Stimulated activated CD8-positive, alpha-beta memory T cell treated with anti-CD3 and anti-CD28 coated beads, Interleukin-2, amount 100 ng/mL, for 1 hour (primary cell): ENCODE measurements at places on chromosomes 12 and 14.

GRCh38 chr12:62250671-62251608 lies 9.3 kb upstream of the USP15 start:
- DNase-seq, result no peak

- DNase-seq, result no peak
These were observed 68.7 kb downstream of the EID3 start for GRCh38 chr12:104372061-104372720.

DNA sequence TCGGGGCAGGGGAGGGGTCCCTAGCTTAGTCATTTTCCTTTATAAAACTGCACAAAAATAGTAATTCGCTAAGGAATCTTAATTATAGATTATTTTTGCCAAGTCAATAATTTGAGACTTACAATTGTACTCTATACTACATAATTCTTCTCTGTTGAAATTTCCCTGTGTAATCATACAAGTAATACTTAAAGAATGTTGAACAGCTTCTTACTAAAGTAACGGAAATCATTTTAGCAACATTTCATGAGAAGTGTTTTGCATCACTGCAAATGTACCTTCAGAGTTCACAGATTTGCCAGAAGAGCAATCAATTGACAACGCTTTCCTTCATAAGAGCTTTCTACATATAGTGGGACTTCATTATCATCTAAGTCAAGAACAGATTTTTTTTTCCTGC lies 7.9 kb upstream of the GNG2 start:
- DNase-seq, result no peak

- DNase-seq, result no peak
These were observed 110.2 kb downstream of the BTG1 start for GRCh38 chr12:92035477-92035876.

GRCh38 chr12:10395390-10395998 lies 5.7 kb upstream of the KLRK1 start:
- DNase-seq, result no peak

- DNase-seq, result no peak
These were observed 28.0 kb downstream of the DERA start for GRCh38 chr12:15939111-15939510.

GRCh38 chr12:48997719-48998496 lies 1.3 kb downstream of the DDN start:
- no peak for DNase-seq

GRCh38 chr12:108689314-108690190 lies 41.8 kb downstream of the CORO1C start:
- no peak for DNase-seq

- no peak for DNase-seq
These were observed 50.1 kb upstream of the RERGL start for GRCh38 chr12:18139989-18140596.

DNA sequence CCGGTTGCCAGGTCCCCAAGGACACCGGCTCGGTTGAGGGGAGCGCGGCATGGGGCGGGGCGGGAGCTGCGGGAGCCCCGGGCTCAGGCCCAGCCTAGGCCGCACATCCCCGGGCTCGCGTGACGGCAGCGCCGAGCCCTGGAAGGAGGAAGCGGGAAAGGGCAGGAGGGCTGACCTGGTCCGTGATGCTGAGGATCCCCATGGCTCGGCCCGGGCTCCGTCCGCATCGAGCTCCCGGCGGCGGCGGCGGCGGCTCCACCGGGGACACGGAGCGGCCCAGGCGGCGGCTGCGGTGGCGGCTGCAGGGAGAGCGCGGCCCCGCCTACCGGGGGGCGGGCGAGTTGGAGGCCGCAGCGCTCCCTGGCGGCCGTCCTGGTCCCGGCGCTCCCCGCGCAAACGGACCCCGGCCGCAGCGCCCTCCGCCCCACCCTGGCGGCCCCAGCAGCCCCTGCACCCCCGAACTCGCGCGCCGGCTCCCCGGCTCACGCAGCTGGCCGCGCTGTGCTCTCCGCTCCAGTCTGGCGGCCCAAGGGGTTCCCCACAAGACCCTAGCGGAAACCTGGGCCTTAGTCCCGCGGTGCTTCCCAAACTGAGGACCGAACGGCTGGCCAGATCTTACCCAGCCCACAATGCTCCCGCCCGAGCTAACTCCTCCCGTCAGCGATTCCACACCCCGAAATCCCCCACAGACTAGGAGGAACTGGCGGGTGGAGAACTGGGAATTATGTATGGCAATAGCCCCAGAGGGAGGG lies at the start of gene ANKRD52:
Gene ANKRD52, minus strand, starts transcription at position 317 of the 752 bp plus-strand sequence. Its CDS starts 115 bp downstream, at position 202.
- peak; percentile 55 for DNase-seq

- no peak for DNase-seq
These were observed 398.0 kb upstream of the GARIN6 start for GRCh38 chr12:99249543-99249942.

GRCh38 chr14:65637780-65638179 lies 225.2 kb downstream of the FUT8 start:
- no peak for DNase-seq

DNA sequence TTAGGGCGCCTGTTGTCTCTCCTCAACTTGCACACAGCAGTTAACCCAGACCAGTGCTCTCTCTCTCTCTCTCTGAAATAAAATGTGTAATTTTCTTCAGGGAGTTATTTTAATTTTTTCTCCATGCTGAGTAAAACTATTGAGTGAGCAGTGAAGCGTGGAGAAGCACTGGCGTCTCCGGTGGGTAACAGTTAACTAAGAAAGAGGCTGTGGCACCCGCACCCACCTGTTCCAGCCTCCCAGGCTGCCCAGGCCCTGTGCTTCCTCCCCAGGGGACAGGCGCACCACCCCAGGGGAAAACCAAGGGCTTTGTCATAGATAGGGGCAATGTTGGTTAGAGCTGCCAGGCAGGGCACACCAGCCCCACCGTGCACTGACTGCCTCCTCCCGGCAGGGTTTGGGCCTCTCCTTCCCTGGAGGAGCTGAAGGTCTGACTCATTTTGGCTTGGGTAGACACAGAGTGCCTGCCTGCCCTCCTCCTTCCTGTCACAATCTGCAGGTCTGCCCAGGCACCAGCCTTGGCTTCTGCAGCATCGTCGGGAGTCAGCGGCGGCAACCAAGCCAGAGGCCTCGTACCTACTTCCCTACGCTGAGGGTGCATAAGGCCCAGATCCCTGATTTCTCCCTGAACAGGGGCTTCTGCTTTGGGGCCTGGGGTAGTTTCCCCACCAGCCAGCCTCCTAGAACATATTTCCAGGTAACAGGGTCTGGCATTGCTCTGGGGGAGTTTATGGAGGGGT lies 3.9 kb downstream of the HOXC5 start:
- no peak for DNase-seq

- no peak for DNase-seq
These were observed 90.1 kb upstream of the CPSF6 start for GRCh38 chr12:69149270-69149669.

- no peak for DNase-seq
These were observed 60.4 kb upstream of the FICD start for GRCh38 chr12:108454539-108455139.

- no peak for DNase-seq
These were observed 39.8 kb downstream of the RNF34 start for GRCh38 chr12:121439715-121440114.

- DNase-seq, result no peak
These were observed 3.5 kb downstream of the STXBP6 start for GRCh38 chr14:25046301-25046943.

- no peak for DNase-seq
These were observed 282.0 kb downstream of the ERC1 start for GRCh38 chr12:1273051-1273450.

- no peak for DNase-seq
These were observed 109.4 kb upstream of the GARIN2 start for GRCh38 chr14:67079846-67080245.

- no peak for DNase-seq
These were observed 3.0 kb downstream of the SCAF11 start for GRCh38 chr12:45987340-45987727.

GRCh38 chr12:11837216-11837934 lies 187.9 kb downstream of the ETV6 start:
- DNase-seq, result no peak

GRCh38 chr12:89384050-89384758 lies 31.9 kb upstream of the DUSP6 start:
- no peak for DNase-seq

GRCh38 chr14:98919434-98919833 lies 352.6 kb downstream of the BCL11B start:
- DNase-seq, result no peak

- no peak for DNase-seq
These were observed 35.3 kb downstream of the P2RX7 start for GRCh38 chr12:121167951-121168350.

DNA sequence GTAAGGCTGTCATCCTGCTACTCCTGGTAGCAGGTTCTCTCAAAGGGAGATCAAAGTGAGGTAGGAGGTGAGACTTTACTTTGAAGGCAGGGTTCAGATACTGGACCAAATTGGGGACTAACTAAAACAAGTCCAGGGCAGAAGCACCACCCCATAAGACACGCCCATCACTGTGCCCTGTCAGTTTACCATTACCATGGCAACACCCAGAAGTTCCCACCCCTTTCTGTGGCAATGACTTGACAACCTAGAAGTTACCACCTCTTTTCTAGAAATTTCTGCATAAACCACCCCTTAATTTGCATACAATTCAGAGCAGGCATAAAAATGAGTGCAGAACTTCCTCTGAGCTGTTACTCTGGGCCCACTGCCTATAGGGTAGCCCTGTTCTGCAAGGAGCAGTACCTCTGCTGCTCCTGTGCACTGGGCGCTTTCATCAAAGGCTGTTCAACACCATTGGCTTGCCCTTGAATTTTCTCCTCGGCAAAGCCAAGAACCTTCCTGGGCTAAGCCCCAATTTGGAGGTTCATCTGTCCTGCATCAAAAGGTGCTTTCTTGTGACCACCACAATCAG lies 64.8 kb upstream of the MAX start:
- no peak for DNase-seq

GRCh38 chr12:41101806-41102205 lies 86.3 kb upstream of the PDZRN4 start:
- no peak for DNase-seq

DNA sequence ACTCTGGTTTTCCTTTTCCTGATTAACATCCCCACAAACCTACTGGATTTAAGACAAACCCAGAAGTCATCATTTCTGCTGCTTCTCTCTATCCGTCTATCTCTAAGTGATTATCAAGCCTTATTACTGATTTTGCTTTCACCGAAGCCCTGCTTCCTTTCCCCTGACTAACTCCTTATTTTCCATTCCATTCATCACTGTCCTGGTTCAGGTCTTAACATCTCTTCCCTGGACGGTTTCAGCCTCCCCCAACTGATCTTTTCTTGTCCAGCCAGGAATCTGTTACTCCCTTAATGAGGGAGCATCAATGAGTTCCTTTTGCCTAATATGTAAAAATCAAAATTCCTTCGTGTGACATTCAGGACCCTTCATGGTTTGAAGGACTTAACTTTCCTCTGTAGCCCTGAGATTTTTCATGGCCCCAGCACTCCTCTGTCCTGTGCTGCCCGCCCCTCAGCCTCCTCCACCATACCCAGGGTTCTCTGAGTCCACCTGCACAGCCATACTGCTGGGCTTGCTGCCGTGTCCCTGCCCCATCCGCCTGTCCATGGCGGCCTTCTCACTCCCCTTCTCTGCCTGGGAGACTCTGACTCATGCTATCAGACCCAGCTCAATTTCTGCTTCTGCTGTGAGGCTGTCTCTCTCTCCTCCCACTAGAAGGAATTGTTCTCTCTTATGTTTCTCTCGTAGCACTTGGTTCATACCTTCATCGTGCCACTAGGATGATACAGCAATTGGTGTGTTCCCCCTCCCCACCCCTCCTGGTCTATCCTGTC lies 167.8 kb upstream of the HIF1A start:
- DNase-seq, result no peak

- no peak for DNase-seq
These were observed 216.1 kb downstream of the MSRB3 start for GRCh38 chr12:65494537-65494936.

DNA sequence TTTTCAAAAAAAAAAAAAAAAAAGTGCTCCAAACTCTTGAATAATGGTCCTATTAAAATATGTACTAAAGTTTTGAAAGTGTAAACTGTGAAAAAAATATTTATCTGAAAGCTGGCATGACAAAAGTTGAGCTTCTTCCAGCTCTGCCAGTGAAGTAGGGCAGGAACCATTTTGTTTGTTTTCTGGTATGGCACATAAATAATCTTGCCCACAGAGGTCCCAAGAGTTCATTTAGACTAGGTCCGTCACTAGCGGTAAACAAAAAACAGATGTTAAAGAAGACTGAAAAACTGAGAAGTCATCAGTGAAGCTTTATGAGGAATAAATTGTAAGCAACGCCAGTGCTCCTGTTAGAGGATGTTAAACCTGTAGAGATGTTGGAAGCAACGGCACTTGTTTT lies 7.0 kb downstream of the ERP27 start:
- no peak for DNase-seq

DNA sequence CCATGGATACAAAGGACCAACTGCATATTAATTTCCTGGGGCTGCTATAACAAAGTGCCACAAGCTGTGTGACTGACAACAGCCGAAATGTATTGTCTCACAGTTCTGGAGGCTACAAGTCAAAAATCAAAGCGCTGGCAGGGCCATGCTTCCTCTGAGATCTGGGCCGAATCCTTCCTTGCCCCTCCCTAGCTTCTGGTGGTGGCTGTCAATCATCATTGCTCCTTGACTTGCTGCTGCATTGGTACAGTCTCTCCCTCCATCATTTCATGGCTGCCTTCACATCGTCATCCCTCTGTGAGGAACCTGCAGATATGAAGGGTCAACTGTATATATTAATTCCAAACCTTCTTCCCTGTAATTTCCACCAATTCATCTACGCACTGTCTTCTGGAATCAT lies 118.3 kb downstream of the EXOC5 start:
- DNase-seq, result no peak

GRCh38 chr12:68335462-68335861 lies 3.3 kb upstream of the MDM1 start:
- no peak for DNase-seq

GRCh38 chr12:50927356-50927755 lies 25.0 kb upstream of the HIGD1C start:
- no peak for DNase-seq

DNA sequence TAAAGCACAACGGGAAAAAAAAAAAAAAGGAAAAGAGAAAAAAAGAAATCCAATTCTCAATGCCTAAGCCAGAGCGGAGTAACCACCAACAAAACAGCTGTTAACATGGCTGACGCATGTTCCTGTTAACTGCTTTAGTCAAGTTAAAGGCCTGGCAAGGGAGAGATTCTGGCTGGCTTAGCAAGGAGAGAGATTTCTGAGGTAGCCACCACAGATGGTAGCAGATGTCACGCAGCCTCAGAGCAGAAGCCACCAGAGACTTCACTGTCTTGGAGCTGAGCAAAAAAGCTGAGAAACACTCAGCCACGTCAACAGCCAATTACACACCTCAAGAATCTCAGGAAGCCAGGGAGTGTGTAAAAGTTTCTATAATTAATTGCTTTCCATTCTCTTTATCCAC lies 87.1 kb downstream of the TMCC3 start:
- no peak for DNase-seq

GRCh38 chr12:109477185-109477962 lies at the start of the genes KCTD10 and UBE3B:
Gene KCTD10 (minus strand): TSS chr12:109477300. CDS start chr12:109477262, 38 bp downstream.
Gene UBE3B (plus strand): TSS chr12:109477634. CDS start chr12:109483552, 5,918 bp downstream.
- peak; percentile 74 for DNase-seq

GRCh38 chr12:6452245-6452943 lies 552 bp downstream of the TAPBPL start:
- DNase-seq, result no peak
